Right cardiac atrium (tissue), 5 donors: ENCODE measurements at places on chromosomes 5 and 9.
A peak's percentile ranks its signal among the peaks of the same experiment; 100 is the strongest.

DNA sequence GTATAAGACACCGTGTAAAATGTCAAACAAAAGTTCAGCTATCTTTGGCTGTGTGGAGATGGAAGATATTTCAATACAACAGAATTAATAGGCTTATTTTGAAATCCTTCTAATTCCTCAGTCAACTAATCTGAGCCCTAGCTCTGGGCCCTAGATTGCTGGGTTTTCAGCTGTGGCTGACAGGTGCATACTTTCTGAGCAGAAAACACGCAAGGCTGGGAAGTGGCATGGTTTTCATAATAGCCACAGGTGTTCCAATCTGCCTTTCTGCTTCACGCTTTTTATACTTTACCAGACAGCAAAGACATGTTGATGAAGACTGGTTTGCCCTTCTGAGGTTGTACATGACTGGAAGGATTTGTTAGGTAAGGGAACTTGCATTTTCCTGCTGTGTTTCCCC, 20.7 kb upstream of the XPA start:
- DNase-seq = no peak

GRCh38 chr9:78324068-78324650, 27.2 kb downstream of the PSAT1 start:
- DNase-seq = no peak

DNA sequence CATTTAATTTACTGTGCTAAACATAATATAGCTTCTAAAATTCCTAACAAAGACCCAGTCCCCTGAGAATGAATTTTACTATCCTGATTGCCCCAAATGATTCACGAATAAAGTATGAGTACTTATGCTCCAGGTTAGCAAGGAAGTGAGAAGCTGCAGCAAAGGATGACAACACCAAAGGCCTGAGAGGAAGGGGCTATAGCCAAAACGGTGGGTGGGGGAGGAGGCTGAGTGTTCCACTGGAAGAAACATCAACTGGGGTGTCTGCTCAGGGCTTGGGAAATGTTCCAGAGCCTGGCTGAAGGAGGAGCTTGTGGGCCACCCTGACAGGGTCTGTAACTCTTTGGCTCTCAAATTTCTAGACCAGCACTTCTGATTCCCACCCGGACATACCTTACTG, 157.3 kb downstream of the ADAMTS12 start:
- no peak for DNase-seq

- no peak for DNase-seq
Measured at GRCh38 chr9:111632060-111632459, 926 bp downstream of the DNAJC25 start.

DNA sequence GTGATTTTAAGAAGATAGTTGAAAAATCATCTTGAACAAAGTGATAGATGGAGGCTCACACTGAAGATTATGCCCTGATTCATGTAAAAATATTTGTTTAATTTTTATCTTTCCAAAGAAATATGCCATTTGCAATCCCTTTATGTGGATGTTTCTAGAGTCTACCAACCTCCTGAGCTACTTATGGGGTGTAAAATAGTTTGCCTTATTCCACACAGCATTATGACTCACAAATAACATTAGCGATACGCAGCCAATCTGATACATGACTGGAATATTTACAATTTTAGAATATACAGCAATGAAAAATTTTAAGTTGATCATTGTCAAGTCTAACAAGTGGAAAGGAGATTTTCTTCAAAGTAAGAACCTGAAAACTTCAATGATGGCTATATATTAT, 327.5 kb downstream of the EDIL3 start:
- DNase-seq = no peak

DNA sequence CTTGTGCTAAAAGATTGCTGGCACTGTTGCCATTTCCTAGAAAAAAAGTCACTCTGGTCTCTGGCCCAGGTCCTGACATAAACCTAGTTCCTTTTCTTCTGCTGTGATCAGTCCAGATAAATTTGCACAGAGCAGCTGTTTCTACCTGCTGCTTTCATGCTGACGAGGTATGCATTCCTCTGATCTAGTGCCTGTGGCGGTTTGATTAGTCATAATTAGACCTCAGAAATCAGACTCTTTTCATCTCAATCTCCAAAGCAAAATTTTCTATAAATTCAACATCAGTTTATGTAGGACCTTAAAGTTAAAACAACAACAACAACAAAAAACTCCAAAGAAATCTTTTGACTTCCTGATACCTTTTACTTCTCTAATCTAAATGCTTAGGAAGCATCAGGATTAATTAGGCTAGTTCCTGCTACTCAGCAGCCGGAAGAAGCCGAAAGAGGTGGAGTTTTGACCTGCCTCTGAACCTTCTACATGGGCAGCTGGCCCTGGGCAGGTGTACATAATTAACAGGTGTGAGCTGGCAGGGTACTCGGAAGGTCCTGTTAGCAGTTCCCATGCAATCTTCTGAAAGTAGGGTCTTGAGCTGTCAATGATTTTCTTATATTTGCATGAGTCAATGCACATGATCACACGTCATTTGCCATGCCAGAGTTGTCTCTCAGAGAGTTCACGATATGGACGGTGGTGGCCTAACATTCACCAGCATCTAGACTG, 83.3 kb upstream of the CCDC112 start:
- no peak for DNase-seq

- DNase-seq = no peak
Measured at GRCh38 chr9:92482329-92482728, at the start of gene ASPN. TSS of gene ASPN (minus strand) at chr9:92482506.

- DNase-seq = no peak
Measured at GRCh38 chr5:120354126-120354525, 110.0 kb upstream of the PRR16 start.

GRCh38 chr5:61262080-61262479, 70.0 kb upstream of the ZSWIM6 start:
- no peak for DNase-seq

- no peak for DNase-seq
Measured at GRCh38 chr9:114202396-114202795, 47.1 kb downstream of the COL27A1 start.

GRCh38 chr5:87361031-87361445, 51.7 kb downstream of the CCNH start:
- no peak for DNase-seq

GRCh38 chr5:160310552-160311295, 1.6 kb downstream of the CCNJL start:
- no peak for DNase-seq

DNA sequence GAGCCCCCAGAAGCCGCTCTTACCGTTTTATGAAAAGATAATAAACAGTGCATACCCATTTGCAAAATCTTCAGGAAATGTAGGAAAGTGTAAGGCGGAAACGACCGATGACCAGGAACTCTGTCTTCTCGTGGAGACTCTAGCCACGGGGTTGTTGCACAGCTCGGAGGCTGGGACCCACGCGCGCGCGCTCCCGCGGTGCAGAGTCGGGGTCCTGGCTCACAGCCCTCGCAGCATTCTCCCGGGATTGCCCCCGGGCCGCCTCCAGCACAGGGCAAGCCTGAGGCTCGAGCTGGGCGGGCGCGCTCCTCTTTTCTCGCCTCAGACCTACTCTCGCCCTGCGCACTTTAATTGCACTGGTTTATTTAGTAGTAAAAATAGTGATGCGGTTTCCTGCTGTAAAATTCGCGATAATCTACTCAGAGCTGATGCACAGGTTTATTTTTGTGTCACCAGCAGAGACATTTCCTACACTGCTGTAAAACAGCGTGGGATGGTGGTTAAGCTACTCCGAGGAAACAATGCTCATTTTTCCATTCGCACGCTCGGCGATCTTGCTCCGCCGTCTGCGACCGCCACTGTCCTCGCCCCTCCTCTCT, 15.5 kb downstream of the TRIM7 start:
- DNase-seq = peak; percentile 78

DNA sequence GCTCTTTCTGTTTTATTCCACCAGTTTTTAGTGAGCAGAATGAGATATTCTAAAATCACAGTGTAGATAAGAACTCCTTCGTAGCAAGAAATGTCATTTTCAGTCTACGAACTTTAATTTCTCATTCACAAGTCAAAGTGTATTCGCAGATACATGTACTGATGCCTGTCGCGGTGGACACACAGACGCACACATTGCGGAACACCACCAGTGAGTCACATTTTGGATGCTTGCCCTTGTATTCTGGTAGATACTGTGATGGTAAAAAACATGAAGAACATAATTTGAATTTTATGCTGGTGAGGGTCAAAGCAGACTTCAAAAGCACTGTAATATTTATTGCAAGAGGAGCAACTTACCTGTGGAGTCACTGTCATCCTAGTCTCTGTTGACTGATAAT, 4.7 kb upstream of the C9orf57 start:
- no peak for DNase-seq

- no peak for DNase-seq
Measured at GRCh38 chr9:108094676-108094993, 605.1 kb upstream of the KLF4 start.

DNA sequence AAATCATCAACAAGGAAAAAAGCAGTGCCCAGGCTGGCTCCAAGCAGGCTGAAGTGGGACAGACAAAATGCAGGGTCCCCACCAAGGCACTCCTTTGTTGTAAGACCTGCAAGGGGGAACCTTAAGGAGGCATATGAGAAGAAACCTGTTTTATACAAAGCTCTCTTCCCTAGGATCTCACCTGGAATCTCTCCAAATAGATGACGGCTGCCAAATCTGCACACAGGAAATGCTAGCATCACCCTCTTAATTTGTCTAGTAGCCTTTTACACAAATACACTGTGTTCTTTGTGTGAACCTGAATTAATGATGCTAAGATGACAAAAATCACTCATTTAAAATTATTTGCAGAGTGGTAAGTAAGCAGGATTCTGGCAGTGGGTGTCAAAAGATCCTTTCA, 280.2 kb downstream of the SPOCK1 start:
- no peak for DNase-seq
